ENCODE measurements at places on chromosomes 3 and 15. TPM values are rescaled to one million over a fixed set of nuclear protein-coding genes. Genes with fewer than 3 reads are reported as not detected.

Gene MGA
- total RNA-seq, result 36.1 TPM

DNA sequence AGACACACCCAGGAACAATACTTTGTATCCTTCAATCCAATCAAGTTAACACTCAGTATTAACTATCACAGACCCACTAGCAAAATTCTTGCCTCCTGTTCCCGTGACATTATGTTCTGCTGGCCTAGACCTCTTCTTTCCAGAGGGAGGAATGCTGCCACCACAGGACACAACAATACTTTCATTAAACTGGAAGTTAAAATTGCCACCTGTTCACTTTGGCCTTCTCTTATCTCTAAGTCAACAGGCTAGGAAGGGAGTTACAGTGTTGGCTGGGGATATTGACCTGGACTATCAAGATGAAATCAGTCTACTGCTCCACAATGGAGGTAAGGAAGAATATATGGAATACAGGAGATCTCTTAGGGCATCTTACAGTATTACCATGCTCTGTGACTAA, 1000.4 kb upstream of the GBE1 start:
- H3K27me3 ChIP-seq, result no peaks in the 10 kb centered on the region
- H3K4me3 ChIP-seq, result no peak overlapping the region
- no peak for DNase-seq
- no peak overlapping the region for H3K27ac ChIP-seq
- no peaks in the 10 kb centered on the region for H3K36me3 ChIP-seq

GRCh38 chr3:14166877-14167603, 11.4 kb downstream of the XPC start:
- no peaks in the 10 kb centered on the region for H3K27me3 ChIP-seq
- no peak for DNase-seq
- peaks cover 94% of the 10 kb centered on the region for H3K36me3 ChIP-seq
- H3K4me3 ChIP-seq, result no peak overlapping the region
- no peak overlapping the region for H3K27ac ChIP-seq

GRCh38 chr3:25662736-25663320, 1.9 kb downstream of the TOP2B start:
- DNase-seq, result no peak
- peaks cover 39% of the 10 kb centered on the region for H3K4me1 ChIP-seq
- no peaks in the 10 kb centered on the region for H3K36me3 ChIP-seq
- H3K27me3 ChIP-seq, result no peaks in the 10 kb centered on the region

Data from suprapubic skin (tissue), 4 donors.